Stimulated activated naive B cell treated with anti-CD40 and anti-IgM and Interleukin-4, amounts not matched to agents 10 μg/mL and 1 μg/mL and 100 μg/mL, for 72 hours (primary cell): ENCODE measurements at places on chromosomes 1 and 21.

DNA sequence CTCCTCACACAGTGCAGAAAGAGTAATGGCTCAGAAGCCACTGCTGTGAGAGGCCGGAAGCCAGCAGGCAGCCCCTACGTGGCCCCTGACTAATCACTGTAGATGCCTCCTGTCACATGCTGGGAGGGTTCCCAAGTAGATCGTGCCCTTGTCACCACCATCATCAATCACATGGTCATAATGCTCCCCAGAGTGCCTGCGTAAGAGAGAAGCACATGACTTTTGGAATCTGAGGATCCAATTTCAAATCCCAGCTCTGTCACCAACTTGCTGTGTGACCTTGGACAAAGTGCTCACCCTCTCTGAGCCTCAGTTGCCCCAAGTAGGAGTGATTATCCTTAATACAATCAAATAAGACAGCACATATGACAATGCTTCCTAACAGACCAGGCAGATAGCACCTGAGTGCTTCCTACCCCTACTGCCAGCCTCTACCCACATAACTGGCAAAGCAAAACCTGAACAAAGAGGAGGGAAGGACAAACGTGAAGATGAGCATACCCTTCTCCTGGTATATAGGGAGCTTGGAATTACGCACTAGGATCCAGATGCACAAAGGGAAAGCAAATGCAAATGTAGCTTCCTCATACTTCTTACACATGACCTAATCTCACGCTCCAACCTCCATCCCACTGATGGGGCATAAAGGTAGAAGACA, 65.7 kb downstream of the SDC3 start:
- no peak for DNase-seq

- DNase-seq: no peak
Measured at GRCh38 chr1:226903819-226904716, 33.7 kb downstream of the PSEN2 start.

DNA sequence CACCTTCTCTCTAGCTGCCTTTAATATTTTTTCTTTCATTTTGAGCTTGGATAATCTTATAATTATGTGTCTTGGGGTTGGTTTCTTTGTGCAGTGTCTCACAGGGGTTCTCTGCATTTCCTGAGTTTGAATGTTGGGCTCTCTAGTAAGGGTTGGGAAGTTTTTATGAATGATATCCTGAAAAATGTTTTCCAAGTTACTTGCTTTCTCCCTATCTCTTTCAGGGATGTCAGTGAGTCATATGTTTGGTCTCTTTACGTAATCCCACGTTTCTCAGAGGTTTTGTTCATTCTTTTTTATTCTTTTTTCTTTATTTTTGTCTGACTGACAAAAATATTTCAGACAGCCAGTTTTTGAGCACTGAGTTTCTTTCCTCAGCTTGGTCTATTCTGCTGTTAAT, 55.4 kb upstream of the CCDC190 start:
- DNase-seq: no peak

GRCh38 chr1:41626616-41627375, 142.3 kb upstream of the EDN2 start:
- peak; percentile 53 for DNase-seq

DNA sequence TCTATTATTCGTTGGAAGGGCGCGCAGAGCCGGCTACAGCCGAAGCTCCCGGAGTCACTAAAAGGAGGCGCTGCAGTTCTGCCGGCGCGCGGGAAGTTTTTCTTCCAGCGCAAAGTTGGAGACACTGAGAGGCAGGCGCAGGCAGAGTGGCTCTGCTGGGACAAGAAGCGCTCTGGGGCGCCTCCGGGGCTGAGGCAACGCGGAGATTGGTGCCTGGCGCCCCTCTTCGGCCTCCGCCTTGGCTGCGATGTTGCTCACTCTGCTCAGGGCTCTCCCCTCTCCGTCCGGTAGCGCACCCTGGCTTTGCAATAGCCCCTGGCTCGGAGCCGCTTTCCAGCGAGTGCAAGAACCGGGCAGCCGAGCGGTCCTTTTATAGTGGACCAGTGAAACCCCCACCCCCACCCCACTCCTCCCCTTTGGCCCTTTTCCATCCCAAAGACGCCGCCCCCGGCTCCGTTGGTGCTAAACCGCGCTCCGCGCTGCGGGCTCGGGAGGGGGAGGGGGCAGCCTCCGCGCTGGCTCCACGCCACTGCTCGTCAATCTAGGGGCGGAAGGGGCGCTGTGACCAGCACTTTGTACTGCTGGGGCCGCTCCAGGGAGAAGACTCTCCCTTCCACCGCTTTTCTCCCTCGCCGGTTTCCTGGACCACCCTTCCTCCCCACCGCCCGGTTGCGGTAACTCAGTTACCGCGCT, at the start of gene ADAMTS1:
Gene ADAMTS1, minus strand, starts transcription at position 344 of the 693 bp plus-strand sequence. CDS start 455 bp downstream, outside the sequence.
- peak; percentile 3 for DNase-seq

DNA sequence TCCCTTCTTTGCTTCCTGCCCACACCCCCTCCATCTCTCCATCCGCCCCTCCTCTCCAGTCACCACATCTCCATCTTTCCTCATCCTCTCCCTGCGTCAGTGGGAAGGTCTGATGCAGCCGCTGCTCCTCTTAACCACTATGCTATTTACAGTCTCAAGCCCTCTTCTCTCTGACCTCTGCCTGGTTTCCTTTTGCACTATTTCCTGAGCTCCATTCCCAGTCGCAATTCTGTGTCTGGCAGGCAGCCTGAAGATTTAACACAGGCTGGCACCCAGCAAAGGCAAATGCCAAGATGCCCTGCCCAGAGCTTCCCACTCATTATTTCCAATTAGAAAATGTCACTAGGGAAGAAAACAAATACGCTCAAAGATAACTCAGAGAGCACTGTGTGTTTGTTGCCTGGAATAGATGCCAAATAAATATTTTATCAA, 89.6 kb upstream of the LPGAT1 start:
- DNase-seq: no peak

DNA sequence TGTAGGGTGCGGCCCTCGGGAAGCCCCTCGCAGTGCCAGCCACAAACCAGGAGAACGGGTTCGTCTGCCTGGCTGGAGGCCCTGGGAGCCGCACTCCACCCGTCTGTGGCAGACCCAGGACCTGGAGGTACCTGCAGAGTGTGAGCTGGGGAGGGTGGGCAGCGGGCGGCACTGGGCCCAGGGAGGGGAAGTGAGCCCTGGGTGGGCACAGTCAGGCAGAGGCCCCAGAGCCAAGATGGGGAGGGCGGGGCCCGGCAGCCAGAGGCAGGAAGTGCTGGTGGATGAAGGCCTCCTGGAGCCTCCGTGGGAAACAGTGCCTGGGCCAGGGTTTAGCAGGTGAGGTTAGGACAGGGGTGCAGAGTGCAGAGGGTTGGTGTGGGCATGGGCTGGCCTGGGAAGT, 4.0 kb upstream of the PEX10 start:
- no peak for DNase-seq

GRCh38 chr1:234924450-234925355, 203.9 kb downstream of the TOMM20 start:
- no peak for DNase-seq

DNA sequence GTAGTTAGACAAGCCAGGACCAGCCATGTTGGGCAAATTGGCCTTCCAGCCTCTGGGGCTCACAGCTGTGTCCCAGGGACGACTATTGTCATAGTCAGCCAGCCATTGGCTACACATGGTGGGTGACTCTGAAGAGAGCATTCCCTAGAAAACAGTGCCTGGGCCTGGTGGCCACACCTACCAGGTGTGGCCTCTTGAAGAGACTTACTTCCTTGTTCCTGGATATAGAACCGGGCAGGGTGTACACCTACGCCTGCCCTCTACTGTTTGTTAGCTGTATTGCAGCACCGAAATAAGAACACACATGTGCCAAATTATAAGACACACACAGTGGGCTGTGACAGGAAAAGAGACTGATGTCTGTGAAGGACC, 134.6 kb upstream of the ARHGEF16 start:
- DNase-seq: peak; percentile 39

GRCh38 chr1:152440635-152441471, 26.8 kb upstream of the CRNN start:
- DNase-seq: peak; percentile 65

DNA sequence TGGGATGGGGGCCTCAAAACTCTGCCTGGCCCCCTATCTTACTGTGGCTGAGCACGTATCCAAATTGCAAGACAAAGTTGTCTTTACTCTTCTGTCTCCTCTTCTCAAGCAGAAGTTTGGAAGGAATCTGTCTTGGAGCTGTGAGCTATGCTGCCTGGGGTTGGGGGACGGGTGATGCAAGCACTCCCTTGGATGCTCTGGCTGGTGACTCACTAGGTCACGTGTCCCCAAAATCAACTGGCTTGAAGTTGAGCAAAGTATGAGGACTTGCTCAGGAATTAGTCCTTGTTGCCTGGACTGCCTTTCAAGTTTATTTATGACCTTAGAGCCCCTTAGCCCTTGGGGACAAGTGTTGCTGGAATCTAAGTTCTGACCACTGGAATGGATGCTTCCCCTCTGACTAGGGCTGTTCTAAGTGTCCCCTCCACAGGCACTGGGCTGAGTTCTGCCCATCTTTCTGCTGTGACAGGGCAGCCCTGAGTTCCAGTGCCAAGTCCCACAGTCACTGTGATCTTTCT, 269.5 kb downstream of the HHAT start:
- DNase-seq: no peak

DNA sequence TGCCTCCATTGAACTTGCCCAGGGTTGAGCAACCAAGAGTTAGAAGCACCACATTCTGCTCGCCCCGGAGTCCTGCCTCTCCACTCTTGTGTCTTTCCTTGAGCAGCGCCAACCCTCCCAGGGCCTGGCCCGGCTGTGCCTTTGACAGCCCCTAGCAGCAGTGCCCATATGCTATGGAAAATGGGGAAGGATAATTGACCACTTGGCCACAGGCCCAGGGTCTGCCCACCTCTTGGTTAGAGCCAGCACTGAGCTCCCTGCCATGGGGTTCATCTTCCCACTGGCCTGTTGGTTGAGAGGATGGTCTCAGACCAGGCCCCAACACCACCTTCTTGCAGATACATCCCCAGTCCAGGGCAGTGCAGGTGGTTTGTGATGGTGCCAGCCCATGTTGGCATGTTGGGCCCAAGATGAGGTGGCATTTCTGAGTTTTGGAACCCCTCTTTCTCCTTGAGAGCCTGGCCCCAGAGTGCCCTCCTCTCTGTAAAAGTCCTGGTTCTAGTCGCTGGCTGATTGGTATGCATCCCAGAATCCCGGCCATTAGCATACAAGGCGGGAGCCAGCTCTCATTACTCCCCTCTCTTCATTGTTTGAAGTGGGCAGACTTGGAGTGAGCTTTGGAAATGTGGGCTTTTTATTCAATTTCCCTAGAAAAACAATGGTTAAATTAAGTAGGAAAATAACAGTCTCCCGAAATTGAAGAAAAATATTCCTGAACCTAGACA, 7.6 kb downstream of the ARHGEF10L start:
- DNase-seq: no peak

DNA sequence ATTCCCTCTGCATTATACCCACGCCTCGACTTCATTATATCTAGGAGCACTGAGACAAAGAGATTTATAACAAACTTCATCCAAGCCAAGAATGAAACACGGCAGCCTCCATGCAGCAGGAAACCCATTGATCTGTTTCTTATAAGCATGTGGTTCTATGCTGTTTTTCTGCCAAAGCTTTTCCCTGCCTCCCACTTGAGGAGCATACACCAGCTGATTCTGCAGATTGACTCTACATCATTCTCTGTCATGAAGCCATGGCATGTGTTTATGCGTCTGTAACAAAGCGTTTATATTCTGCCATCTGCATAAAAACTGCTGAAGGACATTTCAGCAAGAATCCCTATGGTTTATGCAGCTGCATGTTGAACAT, 102.0 kb downstream of the CYYR1 start:
- no peak for DNase-seq

DNA sequence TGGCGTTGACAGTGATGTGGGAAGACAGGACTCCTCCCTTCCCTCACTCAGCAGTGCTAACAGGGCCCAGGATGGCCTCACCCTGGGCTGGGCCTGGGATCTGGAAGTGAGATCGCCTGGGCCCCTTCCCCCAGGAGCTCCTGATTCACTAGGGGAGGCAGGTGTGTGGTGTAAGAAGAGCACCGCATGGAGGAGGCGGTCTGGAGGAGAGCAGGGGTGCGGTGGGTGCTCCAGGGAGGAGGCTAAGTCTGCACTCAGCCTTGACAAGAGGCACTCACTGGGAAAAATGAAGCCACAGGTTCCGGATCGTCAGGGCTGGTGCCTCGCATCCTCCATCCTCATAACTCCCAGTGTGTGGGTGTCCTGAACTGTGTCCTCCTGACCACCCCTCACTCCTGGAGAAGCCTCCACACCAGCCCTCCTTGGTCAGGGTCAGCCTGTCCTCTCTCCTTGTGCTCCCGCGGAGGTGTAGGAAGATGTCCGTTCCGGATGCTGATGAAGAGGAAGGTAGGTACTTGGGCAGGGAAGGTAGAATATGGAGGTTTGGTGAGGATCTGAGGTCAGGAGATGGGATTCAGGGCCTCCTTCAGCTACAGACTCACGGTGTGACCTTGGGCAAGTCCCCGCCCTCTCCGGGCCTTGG, 142.1 kb upstream of the WNT4 start:
- DNase-seq: no peak

DNA sequence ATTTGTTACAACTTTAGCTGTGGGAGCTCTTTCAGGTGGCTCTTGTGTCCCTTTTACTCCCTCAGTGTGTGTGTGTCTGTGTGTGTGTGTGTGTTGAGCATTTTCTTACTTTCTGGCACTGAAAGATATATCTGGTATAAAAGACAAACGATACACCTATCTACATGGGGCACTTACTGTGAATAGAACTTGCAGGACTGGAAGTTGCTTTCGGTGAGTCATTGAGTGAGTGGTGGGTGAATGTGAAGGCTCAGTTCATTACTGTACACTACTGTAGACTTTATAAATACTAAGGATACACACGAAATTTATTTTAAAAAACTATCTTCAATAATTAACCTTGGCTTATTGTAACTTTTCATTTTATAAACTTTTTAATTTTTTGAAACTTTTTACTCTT, 38.7 kb downstream of the BTBD8 start:
- no peak for DNase-seq

DNA sequence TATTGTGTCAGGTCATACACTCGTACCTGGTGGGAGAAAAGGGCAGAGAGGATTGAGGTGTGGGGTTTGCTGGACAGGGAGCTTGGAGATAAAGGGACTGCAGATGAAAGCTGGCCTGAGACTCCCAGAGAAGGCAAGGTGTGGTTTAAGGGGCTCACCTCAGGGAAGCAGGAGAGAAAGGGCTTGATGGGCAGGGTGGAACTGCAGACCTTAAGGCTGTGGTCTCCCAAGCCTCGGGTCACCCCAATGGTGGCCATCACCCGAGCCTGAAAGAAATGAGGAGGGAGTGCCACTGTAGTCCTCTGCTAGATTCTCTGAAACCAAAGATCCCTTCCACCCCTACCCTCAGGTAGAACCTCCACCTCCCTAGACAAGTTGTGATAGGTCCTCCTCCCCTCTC, 3.7 kb upstream of the RHOC start:
- DNase-seq: no peak

- DNase-seq: no peak
Measured at GRCh38 chr21:45835301-45836267, 146.0 kb upstream of the COL6A1 start.

DNA sequence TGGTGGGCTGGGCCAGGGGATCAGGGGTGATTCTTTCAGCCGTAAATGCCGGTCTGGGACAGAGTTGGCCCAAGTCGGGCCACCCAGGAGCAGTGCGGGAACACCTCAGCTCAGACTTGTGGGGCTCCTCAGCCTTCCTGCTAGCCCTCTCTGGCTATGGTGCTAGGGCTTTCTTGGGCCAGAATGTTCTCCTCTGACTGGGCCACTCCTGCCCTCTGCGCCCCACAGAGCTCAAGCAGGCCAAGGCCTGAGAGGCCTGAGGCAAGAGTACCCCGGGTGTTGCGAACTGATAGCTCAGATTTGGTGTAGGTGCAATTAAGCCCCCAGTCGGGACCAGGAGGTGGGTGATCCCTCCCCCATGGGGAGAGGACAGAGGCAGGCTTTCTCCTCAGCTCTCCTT, 51.8 kb downstream of the LGR6 start:
- DNase-seq: no peak

- no peak for DNase-seq
Measured at GRCh38 chr1:175222296-175222938, 29.8 kb upstream of the KIAA0040 start.

- no peak for DNase-seq
Measured at GRCh38 chr1:96481409-96481808, 240.2 kb upstream of the PTBP2 start.
